ENCODE measurements at places on chromosomes 11 and 22.

DNA sequence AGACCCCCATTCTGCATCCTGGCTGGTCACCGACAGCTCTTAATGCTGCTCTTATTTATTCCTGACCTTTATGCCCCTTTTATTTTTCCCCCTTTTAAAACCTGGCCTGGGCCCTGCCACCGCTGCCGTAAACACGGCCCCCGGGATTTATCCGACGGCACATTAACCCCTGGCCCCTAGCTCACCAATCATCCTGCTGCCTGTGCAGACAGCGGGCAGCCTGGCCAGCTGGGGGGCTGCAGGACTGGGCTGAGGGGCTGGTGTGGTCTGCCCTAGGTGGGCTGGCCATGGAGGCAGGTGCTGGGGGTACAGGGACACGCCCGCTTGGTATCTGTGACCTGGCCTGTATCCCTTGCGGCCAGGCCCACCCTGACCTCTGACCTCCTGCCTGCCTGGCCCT lies 21.4 kb upstream of the FLRT1 start:
- no peak for DNase-seq

GRCh38 chr11:118922745-118923627 lies 2.7 kb downstream of the BCL9L start:
- DNase-seq: no peak

GRCh38 chr11:75884321-75884720 lies 69.3 kb downstream of the UVRAG start:
- DNase-seq: no peak

- no peak for DNase-seq
Observed at GRCh38 chr11:134151083-134151747, 72.6 kb downstream of the NCAPD3 start.

DNA sequence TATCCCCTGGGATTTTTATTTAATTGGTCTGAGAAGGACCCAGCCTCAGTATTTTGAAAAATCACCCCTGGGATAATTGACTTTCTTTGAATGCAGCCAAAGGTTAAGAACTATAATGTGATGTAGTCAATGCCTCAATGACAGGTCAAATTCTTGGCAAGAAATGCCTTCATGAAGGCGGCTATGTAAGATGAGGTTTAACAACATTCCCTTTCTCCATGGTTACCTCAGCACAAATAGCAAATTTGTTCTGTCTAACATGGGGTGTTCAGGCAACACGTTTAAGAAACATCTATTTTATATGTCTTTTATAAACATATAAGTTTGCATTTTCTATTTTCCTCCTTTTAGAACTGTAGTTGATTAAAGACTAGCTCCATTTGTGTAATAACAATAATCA lies 5.3 kb downstream of the SLN start:
- DNase-seq: no peak

DNA sequence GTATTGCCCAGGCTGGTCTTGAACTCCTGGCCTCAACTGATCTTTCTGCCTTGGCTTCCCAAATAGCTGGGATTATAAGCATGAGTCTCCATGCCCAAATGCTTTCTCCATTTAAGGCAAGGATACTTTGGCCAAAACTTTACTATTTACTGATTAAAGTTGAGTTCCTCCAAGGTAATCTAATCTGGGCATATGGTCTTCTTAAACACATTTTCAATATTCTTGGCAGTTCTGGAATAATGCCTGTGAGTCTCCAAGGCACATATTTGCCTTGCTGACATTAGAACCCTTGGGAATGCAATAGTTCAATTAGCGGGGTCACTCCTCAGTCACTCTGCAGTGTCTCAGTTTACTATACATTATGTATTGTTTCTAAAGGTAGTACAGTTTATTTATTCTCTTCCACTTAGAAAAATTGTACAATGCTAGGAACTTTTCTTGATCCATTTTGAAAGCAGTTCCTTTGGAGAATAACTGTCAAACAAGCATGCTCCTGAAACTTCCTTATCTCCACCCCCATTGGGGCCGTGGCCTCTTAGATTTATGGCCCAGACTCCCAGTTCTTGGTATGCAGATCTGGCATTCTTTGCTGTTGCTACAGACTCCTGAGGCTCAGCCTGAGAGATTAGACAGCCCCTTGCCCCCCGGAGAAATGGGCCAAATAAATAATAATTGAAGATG lies 13.1 kb upstream of the RAB38 start:
- no peak for DNase-seq

Data from astrocyte of the cerebellum (primary cell).